Placental pericyte (primary cell): ENCODE measurements at places on chromosomes 11 and 22. TPM values are rescaled to one million over a fixed set of nuclear protein-coding genes. Genes with fewer than 3 reads are reported as not detected.

C11orf52 gene
- not detected in 2 replicates for total RNA-seq

MAJIN gene
- not detected in 2 replicates for total RNA-seq

RBX1 gene
- total RNA-seq: 24.5 and 36.8 TPM in 2 replicates

FGF19 gene
- total RNA-seq: not detected in 2 replicates

NRXN2 gene
- 0.44 and 8.4 TPM in 2 replicates for total RNA-seq

RIMBP3C gene
- total RNA-seq: 0.22 and 0.43 TPM in 2 replicates

CALCB gene
- total RNA-seq: not detected in 2 replicates

FAT3 gene
- 0.22 and 0.72 TPM in 2 replicates for total RNA-seq

A4GALT gene
- 12.5 and 16.6 TPM in 2 replicates for total RNA-seq

P2RY2 gene
- 0.22 and 0.57 TPM in 2 replicates for total RNA-seq

OR52H1 gene
- 0.22 and 1.0 TPM in 2 replicates for total RNA-seq

NTM gene
- 15.1 and 97.8 TPM in 2 replicates for total RNA-seq

TEX54 gene
- not detected in 2 replicates for total RNA-seq

CCDC116 gene
- 0.14 and 0.22 TPM in 2 replicates for total RNA-seq

AP5B1 gene
- 14.0 and 17.0 TPM in 2 replicates for total RNA-seq

LARGE2 gene
- total RNA-seq: not detected in 2 replicates

CCDC188 gene
- 0.14 TPM in 1 of 2 replicates, not detected in the other for total RNA-seq

CHRDL2 gene
- total RNA-seq: not detected in 2 replicates

ANKRD13D gene
- total RNA-seq: 30.2 and 40.7 TPM in 2 replicates

COA4 gene
- 66.5 and 91.9 TPM in 2 replicates for total RNA-seq

NRIP3 gene
- total RNA-seq: 6.1 and 43.1 TPM in 2 replicates

ANGPTL5 gene
- not detected in 2 replicates for total RNA-seq

ESAM gene
- 0.22 and 2.7 TPM in 2 replicates for total RNA-seq

C11orf65 gene
- total RNA-seq: 0.44 and 0.72 TPM in 2 replicates

OR51E2 gene
- 0.14 and 0.22 TPM in 2 replicates for total RNA-seq

HOATZ gene
- not detected in 2 replicates for total RNA-seq

TYR gene
- not detected in 2 replicates for total RNA-seq

GGT5 gene
- 3.5 and 6.7 TPM in 2 replicates for total RNA-seq

FAM227A gene
- 1.3 and 1.8 TPM in 2 replicates for total RNA-seq

PTDSS2 gene
- total RNA-seq: 58.3 and 80.3 TPM in 2 replicates

OR5AP2 gene
- not detected in 2 replicates for total RNA-seq

NUDT8 gene
- total RNA-seq: 4.6 and 7.7 TPM in 2 replicates

THRSP gene
- total RNA-seq: not detected in 2 replicates

SNU13 gene
- 79.5 and 98.7 TPM in 2 replicates for total RNA-seq

GAB4 gene
- not detected in 2 replicates for total RNA-seq

APOL4 gene
- under 0.01 and 0.44 TPM in 2 replicates for total RNA-seq

IRF7 gene
- 9.3 and 17.9 TPM in 2 replicates for total RNA-seq
